ENCODE measurements at places on chromosomes 2 and 18.

- no peak for DNase-seq
These were observed 14.9 kb downstream of the NR4A2 start for GRCh38 chr2:156317631-156318030.

DNA sequence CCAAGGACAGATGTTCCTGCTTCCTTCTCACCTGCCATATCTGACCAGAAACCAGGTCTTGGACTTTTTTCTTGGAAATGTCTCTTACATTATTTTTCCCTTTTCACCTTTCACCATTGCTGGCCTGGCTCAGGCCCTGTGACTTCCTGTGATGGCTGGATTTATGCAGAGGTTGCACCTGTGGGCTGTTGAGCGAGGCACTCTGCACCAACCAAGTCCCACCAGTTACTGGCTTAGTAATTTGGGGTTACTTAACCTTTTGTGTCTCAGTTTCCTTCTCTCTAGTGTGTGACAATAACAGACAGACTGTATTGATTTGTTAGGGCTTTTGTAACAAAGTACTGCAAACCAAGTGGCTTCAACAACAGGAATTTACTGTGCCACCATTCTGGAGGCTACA lies 110.0 kb downstream of the INSIG2 start:
- DNase-seq, result no peak

DNA sequence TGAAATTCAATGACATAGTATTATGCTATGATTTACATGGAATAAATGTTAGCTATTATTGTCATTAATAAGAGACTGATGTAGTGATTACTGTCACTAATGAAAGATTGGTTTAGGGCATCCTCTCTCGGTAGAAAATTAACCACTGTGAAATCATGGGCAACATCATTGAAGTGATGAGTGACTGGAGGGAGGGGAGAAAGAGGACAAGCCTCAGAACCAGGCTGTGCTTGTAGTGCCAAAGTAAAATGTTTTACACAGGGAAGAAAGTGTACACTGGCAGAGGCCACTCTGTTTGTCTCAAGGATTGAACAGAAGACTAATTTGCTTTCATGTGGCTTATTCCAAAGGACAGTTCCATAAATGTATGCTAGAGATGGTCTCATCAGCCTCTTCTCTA lies 456.2 kb upstream of the TCF4 start:
- DNase-seq, result no peak

- peak; percentile 48 for DNase-seq
These were observed 157.8 kb downstream of the SMAD2 start for GRCh38 chr18:47772374-47773248.

- DNase-seq, result no peak
These were observed 7.8 kb downstream of the SOX11 start for GRCh38 chr2:5699963-5700362.

GRCh38 chr2:58047961-58048360 lies 1.4 kb downstream of the VRK2 start:
- no peak for DNase-seq

DNA sequence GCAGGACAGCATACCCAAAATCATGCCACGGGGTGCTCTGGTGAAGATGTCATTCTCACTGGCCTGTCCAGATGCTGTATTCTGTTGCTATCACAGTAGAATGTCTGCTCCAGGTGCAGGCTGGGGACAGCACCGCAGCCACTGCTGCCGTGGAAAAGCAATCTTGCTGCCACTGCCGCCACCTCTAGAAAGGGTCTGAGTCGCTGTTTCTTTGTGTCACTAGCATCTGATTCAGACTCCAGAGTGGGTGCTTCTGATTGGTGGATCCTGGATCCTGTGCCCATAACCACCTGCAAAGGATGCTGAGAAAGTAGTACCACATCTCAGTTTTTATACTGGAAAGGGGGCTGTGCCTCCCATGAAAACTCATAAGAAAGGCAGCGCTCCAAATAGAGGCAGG lies 45.3 kb upstream of the CTLA4 start:
- DNase-seq, result no peak

GRCh38 chr2:150426724-150427123 lies 60.7 kb downstream of the RND3 start:
- no peak for DNase-seq

DNA sequence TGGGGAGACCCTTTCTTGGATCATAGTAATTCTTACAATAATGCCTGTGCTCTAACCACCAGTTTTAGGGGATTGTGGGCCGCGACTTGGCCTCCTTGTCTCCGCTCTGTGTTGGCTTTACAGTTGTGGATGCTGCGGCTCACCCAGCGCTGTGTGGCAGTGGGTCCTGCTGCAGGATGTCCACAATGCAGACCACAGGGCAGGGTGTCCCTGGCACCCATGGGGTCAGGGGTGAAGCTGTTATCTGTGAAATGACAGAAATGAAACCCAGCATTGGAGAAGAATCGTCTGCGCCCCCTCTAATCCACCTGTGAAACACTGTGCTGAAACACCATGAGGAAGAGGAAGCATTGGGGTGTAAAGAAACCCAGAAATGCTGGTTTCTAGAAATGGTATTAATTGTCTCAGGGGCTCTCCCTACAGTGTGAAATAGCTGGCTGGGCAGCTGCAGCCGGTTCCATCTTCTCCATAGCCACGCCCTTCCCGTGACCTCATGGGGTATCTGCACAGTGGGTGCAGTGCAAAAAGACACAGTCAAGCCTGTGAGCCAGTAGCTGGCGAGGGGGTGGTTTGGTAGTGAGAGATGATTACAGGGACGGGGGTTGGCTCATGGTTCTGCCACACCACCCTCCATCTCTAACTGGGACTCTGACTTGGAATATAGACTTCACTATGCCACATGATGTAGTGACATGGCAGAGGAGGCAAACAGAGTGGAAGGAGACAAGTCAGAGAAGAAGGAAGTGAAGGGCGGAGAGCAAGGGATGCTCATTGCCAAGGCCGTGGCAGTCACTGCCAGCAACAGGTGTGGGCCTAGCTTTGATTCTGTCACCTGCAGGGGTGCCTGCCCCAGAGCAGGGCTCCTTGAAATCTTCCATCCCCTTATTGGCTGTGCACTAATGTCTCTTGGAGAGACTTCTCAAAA lies 16.2 kb downstream of the INPP4A start:
- no peak for DNase-seq

GRCh38 chr2:8509621-8510020 lies 172.2 kb upstream of the ID2 start:
- no peak for DNase-seq

GRCh38 chr2:184598002-184598315 lies 370 bp upstream of the ZNF804A start:
- DNase-seq, result no peak

DNA sequence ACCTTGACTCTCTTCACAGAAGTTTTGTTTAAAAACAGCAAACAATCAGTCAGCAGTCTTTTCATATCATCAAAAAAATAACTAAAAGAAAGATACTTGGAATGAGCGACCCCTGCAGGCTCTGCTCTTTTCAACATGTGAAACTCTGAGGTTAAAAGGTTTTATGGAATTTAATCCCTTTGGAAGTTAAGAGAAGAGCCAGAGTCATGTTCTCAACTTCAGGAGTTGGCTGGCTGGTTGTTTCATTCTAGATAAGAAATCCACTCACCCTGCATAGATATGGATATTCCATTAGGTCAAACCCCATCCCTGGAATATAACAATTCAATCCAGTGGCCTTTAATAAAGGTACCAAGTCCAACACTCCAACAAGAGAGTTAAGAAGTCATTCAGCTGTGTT lies 115.6 kb upstream of the RMDN2 start:
- peak; percentile 79 for DNase-seq

- peak; percentile 70 for DNase-seq
These were observed 24.1 kb downstream of the MRPL35 start for GRCh38 chr2:86223140-86223926.

GRCh38 chr2:66523990-66524389 lies 89.1 kb downstream of the MEIS1 start:
- no peak for DNase-seq

- DNase-seq, result no peak
These were observed 57.1 kb upstream of the RALBP1 start for GRCh38 chr18:9418047-9418690.

- DNase-seq, result peak; percentile 5
These were observed 72.2 kb downstream of the DSC3 start for GRCh38 chr18:30970196-30970816.

GRCh38 chr2:21759819-21760218 lies 636.1 kb downstream of the TDRD15 start:
- no peak for DNase-seq

DNA sequence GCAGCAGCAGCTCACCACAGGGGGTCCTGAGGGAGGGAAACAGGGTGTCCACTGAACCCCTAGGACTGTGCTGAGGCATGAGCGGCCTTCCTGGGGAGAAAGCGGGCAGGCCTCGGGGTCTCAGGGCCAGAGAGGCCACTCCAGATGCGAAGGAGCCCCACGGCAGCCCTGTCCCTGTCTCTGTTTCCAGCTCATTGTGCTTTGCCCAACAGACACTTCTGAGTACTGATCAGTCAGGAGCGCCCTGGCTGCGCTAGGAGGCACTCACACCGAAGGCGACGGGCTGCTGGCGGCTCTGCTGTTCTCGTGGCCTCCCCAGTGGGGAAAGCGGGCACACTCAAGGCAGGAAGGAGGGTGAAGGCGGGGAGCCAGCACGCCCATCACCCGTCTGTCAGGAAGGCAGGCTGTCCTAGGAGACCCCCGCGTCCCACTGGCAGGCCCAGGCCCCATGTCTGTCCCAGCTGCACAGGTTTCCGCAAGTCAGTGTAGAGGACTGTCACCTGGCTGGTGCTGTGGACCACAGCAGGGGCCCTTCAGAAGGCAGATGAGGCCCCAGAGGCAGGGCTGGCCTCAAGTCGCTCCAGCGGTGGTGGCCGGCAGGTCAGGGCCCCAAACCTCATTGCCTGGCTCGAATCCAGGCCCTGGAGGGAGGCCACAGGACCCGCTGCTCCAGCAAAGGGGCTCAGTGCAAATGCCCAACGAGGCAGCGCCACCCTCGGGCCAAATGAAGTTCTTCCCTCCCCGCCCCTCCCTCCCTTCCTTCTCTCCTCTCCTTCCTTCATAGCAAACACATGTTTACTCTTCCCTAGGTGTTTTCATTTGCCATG lies 6.8 kb downstream of the ESPNL start:
- no peak for DNase-seq

DNA sequence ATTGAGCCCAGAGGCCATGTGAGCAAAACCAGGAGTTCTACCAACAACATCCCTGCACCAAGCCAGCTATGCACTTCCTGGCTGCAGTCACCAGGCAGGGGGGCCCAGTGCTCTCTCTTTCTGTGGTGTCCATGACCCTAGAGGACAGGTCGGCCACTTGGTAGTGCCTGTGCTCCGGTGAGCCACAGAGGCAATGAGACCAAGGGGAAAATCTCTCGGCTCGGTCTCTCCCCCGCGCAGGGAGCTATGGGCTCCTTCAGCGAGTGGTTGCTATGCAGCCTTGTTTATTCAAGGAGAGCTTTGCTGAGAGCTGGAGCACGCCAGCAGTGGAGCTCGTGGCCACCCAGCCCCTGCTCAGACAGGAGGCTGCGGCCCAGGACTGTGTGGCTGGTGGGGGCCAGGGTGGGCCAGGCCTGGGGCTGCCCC lies at the start of gene TOGARAM2:
TOGARAM2 (plus strand) TSS at position 283 of the 426 bp plus-strand sequence. CDS start 13,537 bp downstream, outside the sequence.
- no peak for DNase-seq

DNA sequence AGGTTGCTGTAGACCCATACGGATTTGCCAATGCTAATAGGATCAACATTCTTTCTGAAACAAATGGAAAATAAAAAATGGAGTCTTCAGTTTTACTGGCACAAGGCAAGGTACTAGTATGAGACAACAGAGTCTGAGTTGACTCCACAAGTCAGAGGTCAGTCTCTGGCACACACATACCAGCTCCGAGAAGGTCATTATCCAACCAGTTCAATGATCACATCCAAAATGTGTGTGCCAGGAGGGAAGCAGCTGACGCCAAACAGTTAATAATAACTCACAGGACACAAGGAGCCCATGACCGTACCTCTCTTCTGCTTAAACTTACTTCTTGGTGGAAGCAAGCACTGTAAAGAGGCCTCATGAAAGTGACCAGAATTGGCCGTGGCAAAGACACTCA lies 528.6 kb downstream of the ZNF516 start:
- no peak for DNase-seq

GRCh38 chr2:237539681-237540080 lies 26.7 kb upstream of the PRLH start:
- no peak for DNase-seq

- no peak for DNase-seq
These were observed 250.3 kb downstream of the AGAP1 start for GRCh38 chr2:235744161-235744560.

DNA sequence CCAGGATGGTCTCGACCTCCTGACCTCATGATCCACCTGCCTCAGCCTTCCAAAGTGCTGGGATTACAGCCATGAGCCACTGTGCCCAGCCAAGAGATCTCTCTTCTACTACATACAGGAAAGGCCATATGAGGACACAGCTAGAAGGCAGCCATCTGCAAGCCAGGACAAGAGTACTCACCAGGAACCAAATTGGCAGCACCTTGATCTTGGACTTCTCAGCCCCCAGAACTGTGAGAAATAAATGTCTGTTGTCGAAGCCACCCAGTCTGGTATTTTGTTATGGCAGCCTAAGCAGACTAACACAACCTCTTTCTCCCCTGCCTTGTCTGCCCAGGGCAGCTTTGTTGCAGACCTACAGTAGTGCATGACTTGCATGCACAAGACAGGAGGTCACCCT lies 211.3 kb upstream of the HAAO start:
- no peak for DNase-seq

DNA sequence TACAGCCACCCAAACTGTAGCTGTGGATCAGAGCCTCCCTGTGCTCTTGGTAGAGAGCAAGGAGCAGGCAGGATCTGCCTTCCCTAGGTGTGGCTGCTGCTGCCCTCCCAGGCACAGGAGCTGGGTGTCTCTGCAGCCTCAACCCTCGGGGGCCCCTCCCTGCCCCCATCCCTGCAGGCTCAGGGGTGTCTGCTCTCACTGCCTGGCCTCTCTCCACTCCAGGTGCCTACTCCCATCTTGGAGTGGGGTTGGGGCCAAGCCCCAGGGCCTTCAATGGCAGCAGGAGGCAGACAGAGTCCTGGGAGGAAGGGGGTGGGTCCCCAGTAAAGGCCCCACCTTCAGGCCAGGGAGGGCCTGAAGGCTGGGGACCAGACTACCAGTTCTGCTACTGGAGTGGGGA lies 189.7 kb upstream of the OSR1 start:
- DNase-seq, result no peak

DNA sequence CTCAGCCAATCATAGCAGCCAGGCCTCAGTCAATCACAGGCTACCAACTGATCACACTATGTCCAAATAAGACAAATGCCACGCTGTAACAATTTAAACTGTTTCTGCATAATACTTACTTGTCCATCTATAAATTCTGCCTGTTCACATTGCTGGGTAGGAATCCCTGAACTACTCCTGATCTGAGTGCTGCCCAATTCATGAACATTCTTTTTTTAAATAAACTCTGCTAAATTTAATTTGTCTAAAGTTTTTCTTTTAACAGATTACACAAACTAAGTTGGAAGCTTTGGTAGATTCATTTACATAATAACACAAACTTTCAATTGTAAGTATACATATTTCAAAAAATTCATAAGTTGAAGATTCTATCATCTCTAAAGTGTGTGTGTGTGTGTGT lies 583.0 kb downstream of the ERBB4 start:
- DNase-seq, result no peak

Measured in fibroblast of skin of scalp (primary cell).